RPMI8226 (cell line): ENCODE measurements at places on chromosomes 7 and 10.
A peak's percentile ranks its signal among the peaks of the same experiment; 100 is the strongest.

GRCh38 chr10:132023092-132023811 is 41.5 kb upstream of the BNIP3 start:
- peak; percentile 50 for DNase-seq

DNA sequence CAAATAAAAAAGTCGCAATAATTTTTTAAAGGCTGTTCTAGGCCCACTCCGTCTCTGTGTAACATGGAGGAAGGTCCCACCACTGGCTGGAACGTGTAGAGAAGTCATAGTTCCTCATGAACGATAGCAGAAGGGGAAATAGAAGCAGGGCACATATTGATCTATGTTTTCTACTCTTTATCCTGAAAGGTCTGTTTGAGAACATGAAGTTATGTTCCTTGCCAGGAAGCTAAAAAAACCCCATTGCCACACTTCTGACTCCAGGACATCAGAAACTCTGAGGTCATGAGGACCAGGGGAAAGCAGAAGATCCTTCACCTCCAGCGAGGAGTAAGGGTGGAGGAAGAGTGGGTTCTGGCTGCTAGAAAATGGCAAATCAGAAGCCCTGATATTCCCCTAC is 10.8 kb downstream of the ANKRD22 start:
- no peak for DNase-seq

GRCh38 chr10:3500408-3500856 is 284.6 kb downstream of the KLF6 start:
- no peak for DNase-seq

- DNase-seq: no peak
These were observed 67.3 kb downstream of the MEST start for GRCh38 chr7:130559184-130559583.

DNA sequence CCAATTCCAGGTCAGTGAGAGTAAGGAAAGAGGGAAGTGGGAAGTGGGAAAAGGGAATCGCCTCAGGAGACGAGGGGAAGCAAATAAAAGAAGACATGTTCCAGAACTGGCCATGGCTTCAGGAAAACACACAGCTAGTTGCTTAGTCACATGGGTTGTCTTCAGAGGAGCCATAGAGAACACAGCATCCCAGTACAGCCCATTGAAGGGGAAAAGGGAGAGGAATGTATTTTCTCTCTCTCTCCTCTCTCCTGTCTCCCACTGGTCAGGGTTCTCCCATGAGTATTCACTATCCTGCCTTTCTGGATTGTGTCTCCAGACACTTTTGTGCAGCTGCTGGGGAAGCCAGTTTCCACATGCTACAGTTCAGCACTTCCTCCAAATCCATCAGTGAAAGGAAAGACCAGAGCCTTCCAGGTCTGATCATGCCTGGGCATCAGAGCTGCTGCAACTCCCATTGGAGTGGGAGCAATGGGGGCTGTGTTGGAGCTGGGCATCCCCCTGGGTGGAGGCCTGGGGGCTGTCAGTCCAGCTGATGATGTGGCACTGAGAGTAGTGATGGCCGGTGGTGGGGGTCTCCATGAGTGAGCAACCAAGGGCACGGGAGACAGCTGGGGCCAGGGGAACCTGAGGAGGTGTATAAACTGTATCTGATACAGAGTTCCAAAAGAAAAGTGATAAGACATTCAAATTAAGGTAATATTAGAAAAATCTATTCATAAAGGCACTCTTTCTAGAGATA is 38.6 kb downstream of the MAP3K8 start:
- DNase-seq: no peak

DNA sequence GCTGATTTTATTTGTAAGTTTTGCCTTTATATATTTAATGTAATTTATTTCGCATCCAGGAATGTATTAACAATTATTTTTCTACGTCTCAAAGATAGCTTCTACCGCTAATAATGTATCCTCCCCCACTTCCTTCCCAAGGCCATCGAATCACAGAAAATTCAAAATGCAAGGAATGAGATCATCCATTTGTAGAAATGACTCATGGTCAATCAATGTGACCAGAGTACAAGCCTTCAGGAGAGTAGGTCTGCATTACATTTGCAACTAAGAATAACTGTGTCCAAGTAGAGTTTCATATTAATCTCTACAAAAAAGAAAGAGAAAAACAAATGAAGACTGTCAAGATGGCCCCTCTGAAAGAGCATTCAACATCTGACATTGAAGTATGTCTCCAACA is 205.9 kb upstream of the PHF14 start:
- DNase-seq: no peak

DNA sequence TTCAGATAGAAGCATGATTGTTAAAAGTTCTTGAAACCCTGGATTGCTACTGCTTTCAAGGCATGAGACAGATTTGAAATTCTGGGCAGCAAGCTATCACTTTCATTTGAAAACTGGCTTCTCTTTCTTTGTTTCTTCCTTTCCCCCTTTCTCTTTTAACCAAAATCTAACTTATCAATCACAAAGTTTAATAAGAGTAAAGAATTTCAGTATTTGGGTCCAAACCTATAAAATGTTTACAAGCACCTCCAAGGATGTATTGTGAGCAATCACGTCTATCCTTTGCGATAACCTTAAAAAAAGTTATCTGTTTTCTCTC is 21.6 kb upstream of the RPA3 start:
- no peak for DNase-seq

DNA sequence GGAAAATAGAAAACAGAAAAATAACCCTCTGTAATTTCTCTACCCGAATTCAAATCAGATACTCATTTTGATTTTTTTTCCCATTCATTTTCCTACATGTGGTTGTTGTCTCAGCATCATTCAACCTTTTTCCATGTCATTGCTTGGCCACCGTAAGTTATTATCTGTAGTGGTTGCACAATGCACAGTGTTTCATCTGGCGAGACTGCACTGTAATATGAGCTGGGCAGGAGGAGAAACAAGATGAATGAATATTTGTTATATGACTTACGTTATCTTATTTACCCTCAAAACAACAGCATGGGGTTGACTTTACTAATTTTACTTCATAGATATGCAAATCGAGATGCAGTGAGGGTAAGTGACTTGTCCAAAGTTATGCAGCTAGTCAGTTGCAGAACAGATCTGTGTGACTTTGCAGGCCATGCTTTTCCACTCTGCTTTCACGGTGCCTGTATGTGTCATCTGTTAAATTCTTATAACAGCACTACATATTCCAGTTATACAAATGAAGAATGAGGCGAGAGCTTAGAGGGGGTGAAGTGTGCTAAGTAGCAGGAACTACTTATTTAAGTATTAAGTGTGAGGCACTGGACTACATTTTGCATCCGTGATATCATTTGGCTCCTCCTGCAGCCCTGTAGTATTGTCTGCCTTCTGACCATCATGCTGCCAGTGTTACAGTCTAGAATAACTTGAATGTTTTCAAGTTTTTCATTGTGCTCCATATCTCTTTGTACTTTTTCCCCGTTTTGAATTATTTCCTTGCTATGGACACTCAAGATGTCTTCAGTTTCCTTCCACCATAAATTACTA is 56.7 kb downstream of the ZMYND11 start:
- no peak for DNase-seq

DNA sequence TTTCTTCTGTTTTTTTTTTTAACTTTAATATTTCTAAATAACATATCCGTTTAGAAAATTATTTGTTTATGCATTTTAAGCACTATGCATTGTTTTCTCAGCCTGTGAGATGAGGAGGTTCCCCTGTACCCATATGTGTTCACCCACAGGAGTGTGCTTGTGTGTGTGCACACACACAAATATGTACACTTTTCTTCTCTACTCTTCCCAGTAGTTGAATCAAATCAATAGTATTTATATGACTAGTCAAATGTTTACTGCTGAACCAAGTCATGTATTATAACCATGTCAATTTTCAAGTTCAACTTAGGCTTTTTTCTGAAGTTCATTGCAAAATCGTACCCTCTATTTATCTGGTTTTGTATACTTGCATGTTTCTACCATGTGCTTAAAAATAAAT is 37.3 kb downstream of the HDAC9 start:
- no peak for DNase-seq

- DNase-seq: no peak
These were observed 32.6 kb downstream of the NET1 start for GRCh38 chr10:5445006-5445405.

DNA sequence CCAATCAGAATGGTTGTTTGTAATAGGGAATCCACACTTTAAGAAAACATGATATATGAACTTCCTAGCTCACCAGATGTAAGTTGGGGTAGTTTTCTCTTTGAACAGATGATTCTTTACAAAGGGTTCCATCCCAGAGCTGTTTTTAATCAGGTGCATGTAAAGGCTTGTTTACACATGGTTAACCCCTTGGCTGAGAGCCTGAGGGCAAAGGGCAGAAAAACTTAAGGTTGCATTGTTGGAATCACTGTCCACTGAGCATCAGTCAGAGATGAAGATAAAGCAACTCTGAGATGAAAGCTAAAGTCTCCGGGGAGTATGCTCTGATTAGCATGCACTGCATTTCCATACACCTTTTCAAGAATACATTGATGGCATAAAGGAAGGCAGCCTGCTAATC is 518.2 kb downstream of the SORCS3 start:
- DNase-seq: no peak

DNA sequence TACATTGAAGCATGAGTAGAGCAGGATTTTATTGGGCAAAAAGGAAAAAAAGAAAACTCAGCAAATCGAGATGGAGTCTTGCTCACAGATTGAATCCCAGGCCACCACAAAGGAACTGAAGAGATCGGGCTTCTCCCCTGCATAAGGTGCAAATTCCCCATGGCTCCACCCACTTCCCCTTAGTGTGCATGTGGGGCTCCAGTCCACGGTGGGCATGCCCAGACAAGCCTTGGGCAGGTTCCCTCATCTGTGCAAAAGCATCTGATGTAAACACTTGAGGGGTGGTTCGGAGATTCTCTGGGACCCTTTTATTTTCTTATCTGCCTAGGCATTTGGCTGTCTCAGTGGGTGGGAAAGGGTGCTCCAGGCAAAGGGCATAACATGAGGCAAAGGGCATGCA is 150.7 kb downstream of the CFTR start:
- DNase-seq: no peak

DNA sequence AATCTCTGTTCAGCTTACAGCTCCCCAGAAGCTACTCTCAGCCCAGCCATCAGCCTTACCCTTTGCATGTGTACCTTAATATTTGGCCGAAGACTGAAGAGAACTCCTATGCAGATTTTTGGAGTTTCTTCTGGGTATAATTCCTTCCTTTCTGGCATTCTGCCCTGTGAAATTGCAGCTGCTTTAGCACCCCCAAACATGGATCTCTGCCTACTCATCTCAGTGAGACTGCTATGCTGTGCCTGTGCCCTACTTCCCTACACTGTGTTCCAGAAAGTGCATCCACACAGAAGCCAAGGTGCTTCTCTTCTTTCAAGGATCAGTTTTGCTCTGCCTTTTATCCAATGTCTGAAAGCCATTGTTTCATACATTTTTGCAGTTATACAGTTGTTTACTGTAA is 81.6 kb downstream of the NPY start:
- no peak for DNase-seq

DNA sequence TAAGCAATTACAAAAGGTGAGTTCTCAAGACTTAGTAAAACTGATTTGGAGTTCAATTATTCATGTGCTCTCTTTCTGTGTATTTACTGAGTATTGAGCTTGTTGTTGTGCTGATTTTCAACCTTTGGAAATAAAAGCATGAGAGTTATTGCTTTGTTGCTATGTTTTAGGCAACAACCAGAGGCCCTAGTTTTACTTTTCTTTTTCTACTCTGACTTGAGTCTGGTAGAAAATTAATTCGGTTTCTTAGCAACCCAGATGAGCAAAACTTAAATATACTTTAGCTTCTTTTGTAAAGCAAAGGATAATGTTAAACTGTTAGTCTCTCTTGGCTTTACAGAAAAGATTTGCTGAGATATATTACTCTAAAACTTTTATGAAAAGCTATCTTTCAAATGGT is 66.4 kb upstream of the SCIN start:
- DNase-seq: no peak

- peak; percentile 93 for DNase-seq
These were observed 23.8 kb upstream of the GLCCI1 start for GRCh38 chr7:7944619-7945282.

- DNase-seq: no peak
These were observed 32.3 kb downstream of the SLC39A12 start for GRCh38 chr10:17984056-17984455.

- DNase-seq: no peak
These were observed 74.0 kb downstream of the DGKI start for GRCh38 chr7:137772748-137773147.

DNA sequence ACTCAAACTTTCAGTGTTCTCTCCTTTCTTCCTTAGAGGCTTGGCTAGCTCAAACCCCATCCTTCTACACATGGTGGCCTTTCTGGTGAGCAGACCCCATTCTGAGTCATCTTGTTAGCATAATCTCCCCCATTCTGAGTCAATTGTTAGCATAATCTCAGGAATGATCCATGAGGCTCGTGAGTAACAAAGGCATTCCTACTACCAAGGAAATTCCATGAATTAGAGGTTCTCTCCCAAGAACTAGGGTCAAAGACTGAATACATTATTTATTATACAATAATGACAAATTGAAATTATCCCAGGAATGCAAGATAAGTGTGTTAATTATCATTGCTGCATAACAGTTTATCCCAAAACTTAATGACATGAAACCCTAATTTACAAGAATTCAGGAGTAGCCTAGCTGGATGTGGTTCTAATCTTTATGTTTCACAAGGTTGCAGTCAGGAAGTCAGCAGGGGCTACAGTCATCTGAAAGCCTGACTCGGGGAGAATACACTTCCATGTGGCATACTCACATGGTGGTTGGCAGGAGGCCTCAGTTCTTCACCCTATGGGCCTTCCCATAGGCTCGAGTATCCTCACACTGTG is 100.2 kb downstream of the MMRN2 start:
- no peak for DNase-seq

DNA sequence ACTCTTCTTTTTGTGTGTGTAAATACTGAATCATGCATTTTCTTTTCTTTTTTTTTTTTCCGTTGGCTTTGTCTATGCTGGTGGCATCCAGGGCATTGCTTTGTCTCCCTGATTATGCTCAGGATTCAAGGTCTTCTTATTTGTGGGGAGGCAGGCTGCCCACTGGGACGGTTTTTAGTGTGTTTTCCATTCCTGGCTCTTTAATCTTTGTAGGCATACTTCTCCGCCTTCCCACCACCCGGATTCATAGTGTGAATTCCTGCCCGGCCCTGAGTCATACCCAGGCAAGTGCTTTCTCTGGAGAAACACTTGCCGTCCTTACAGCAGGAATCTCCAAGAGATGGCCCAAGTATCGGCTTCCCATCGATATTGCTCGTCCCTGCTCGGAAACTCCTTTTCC is 5.2 kb downstream of the ZNF655 start:
- no peak for DNase-seq

DNA sequence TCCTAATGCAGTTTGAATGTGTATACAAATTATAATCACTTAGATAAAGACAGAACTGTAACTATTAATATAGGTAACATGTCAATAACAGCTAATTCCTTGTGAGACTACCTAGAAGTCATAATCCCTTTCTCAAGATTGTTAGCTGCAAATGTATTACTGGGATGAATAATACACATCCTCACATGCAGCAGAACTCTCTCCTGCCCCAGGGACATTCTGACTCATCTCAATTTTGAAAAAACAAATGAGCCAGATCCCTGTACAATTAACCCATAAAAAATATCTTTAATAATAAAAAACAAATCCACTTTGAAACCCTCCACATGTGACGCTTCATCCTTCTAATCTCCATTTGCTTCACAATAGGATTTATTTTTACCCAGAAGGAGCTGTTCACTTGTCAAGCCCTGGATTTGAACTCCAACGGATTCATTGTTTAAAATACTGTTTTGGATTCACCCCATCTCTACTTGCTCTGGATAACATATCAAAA is 428.4 kb upstream of the TEX47 start:
- no peak for DNase-seq

GRCh38 chr10:60280475-60280874 is 109.2 kb downstream of the ANK3 start:
- no peak for DNase-seq

- no peak for DNase-seq
These were observed 46.1 kb downstream of the PAX2 start for GRCh38 chr10:100791369-100792058.
